ENCODE measurements at places on chromosomes 5 and 9. TPM values are rescaled to one million over a fixed set of nuclear protein-coding genes. Genes with fewer than 3 reads are reported as not detected.

GRCh38 chr5:98453296-98453695, 320.2 kb upstream of the RGMB start:
- no peaks in the 10 kb centered on the region for H3K36me3 ChIP-seq
- no peak overlapping the region for H3K27ac ChIP-seq
- no peaks in the 10 kb centered on the region for H3K4me1 ChIP-seq

DNA sequence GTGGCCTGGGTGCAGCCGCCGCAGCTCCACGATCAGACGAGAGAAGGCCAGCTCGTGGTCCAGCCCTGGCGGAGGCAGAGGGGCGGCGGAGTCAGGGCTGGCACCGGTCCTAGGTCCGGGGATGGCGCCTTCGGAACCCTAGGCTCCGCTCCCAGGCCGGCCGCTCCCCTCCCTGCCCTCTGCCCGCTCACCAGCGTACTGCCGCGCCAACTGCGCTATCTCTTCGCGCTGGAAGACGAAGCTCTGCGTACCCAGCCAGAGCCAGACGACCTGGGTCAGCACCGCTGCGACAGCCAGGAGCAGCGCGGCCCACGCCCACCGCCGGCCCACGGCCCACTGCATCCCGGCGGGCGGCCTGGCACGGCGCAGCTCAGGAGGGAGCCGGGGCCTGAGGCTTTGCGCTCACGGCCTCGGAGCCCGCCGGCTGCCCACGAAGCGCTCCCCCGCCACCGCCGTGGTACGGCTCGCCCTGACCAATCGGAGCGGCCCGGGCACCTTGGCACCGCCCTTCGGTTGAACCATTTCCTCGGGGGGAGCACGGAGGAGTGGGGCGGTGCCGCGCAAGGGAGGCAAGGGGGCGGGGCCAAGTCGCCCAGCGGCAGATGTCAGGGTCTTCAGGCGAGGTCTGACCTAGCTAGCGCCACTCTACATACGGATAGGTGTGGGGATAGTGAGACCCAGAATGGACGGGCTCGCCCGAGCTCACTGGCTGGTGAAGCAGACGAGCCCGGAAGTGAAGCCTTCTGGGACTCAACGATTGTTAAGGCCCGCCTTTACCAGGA, at the start of gene SIGMAR1:
Gene SIGMAR1 (minus strand): TSS at position 432 of the 782 bp plus-strand sequence. CDS start 90 bp downstream, at position 342.
- peak within 1 kb of the TSS; percentile 98 for H3K27ac ChIP-seq
- peak; percentile 96 for DNase-seq

- no peak overlapping the region for H3K27ac ChIP-seq
- no peaks in the 10 kb centered on the region for H3K27me3 ChIP-seq
- DNase-seq = no peak
These were observed 103.5 kb upstream of the NR3C1 start for GRCh38 chr5:143506836-143507552.

DNA sequence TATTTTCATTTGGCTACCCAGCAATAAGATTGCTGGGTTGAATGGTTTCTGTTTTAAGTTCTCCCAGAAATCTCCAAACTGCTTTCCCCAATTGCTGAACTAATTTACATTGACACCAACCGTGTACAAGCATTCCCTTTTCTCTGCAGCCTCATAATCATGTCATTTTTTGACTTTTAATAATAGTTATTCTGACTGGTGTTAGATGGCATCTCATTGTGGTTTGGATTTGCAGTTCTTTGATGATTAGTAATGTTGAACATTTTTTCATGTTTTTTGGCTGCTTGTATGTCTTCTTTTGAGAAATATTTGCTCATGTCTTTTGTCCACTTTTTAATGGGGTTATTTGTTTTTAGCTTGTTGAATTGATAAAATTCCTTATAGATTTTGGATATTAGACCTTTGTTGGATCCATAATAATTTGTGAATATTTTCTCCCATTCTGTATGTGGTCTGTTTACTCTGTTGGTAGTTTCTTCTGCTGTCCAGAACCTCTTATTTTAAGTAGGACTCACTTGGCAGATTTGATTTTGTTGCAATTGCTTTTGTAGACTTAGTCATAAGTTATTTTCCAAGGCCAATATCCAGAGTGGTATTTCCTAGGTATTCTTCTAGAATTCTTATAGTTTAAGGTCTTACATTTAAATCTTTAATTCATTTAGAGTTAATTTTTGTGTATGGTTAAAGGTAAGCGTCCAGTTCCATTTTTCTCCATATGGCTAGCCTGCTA, 793.7 kb downstream of the BRINP1 start:
- no peak overlapping the region for H3K4me3 ChIP-seq
- H3K4me1 ChIP-seq = no peaks in the 10 kb centered on the region
- DNase-seq = no peak
- H3K27me3 ChIP-seq = no peaks in the 10 kb centered on the region
- H3K27ac ChIP-seq = no peak overlapping the region

The KIF20A gene
- total RNA-seq = 23.5 TPM

The ACOT12 gene
- total RNA-seq = not detected
